ENCODE measurements at places on chromosomes 1 and 21.

- DNase-seq, result no peak
Observed at GRCh38 chr1:216890871-216891270, 167.6 kb upstream of the ESRRG start.

- no peak for DNase-seq
Observed at GRCh38 chr1:228292609-228292911, 84.7 kb downstream of the OBSCN start.

- DNase-seq, result no peak
Observed at GRCh38 chr21:36077758-36078157, 7.9 kb downstream of the CBR1 start.

GRCh38 chr21:14454016-14455009 lies 71.4 kb upstream of the HSPA13 start:
- peak; percentile 22 for DNase-seq

DNA sequence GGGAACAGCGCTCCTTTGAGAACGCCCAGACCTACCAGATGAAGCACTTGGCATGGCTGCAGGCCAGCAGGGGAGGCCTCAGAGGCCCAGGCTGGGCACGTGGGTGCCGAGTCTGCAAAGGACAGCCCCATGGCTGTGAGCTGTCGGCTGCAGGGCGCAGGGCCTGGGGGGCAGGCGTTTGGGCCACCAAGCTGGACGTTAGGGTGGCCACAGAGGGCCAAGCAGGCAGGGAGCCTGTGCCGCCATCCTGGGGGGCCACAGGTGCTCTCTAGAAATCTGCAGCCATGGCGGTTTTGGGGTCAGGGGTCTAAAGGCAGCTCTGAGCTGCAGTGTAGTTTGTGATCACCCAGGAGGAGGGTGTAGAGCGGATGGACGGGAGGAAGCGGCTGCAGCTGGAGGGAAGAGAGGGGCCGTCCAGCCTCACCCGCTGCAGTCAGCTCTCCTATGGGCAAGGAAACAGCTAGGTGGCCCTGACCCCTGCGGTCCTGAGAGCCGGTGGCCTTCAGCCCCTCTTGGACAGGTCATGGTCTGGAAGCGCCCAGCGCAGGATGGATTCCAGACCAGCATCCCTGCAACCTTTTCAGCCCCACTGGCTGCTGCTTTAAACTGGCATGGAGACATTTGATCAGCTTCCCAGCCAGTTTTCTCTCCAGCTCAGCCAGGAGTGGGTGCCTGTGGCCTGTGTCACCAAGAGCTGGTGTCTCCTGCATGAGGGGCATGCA lies 11.0 kb downstream of the IBA57 start:
- DNase-seq, result no peak

- no peak for DNase-seq
Observed at GRCh38 chr1:100710906-100711682, 8.4 kb upstream of the VCAM1 start.

DNA sequence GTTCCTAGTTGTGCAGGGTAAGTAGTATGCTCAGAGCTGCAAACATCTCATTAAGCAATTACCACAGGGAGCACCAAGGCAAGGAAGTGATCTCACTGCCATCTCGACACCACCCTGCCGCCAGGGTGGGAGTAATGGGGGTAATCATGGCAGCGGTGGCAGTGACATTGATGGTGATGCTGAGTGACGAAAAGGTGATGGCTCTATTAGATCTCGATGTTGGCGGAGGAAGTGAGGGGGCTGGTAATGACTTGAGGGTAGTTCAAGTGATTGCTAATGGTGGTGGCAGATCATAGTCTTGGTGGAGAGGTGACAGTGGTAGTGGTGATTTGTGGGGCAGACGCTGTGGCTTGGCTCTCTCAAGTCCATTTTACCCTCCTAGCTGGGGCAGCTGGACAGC lies 25.4 kb upstream of the TENT5B start:
- no peak for DNase-seq

DNA sequence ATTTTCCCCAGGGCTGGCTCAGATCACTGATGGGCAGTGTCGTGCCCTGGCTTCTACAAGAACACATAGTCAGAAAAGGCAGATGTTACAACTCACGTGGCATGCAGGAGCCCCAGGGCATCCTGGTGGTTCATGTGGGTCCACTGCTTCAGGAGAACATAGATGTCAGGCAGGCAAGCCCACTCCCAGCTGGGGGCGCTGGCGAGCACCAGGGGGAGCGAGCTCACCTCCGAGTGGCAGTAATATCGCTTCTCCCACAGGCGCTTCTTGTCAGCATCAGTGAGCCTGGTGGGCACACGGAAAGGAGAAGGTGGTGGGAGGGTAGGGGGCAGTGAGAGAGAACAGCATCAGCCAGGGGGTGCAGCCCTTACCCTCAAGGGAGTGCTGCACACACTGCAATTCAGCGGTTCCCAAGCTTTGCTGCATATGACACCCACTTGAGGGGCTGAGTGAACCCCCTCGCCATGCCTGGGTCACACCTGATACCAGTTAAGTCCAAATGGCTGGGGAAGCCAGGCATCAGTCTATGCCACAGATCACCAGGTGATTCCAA lies 34.3 kb upstream of the PPP1R15B start:
- peak; percentile 44 for DNase-seq

DNA sequence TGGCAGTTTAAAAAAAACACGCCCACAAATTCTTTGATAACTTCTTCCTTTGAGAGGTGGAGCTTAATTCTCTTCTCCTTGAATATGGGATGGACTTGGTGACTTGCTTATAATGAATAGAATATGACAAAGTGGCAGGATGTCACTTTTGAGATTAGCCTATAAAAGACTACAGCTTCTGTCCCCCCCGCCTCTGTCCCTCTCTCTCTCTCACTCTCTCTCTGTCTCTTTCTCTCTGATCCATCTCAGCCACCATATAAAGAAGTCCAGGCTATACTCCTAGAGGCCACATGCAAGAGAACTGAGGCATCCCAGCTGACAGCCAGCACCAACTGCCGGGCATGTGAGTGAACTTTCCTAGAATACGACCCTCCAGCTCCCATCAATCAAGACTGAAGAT lies 7.7 kb upstream of the DMBX1 start:
- no peak for DNase-seq

DNA sequence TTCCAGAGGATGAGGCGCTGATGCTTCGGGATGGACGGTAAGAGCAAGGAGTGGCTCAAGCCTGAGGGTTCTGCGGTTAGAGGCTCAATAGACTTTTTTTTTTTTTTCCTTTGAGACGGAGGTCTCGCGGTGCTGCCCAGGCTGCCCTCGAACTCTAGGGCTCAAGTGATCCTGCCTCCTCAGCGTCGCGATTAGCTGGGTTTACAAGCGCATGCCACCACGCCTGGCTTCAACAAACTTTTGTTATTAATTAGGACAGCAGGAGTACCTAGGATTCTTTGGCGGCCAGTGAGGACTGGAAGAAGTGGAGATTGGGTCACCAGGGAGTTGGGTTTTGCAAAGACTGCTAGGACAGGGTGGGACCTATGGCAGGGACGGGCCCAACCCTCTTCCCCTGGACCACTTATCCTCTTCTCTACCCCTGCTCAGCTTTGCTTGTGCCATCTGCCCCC lies 587 bp downstream of the SCNM1 start:
- no peak for DNase-seq

GRCh38 chr1:178496410-178497135 lies at the start of gene CLEC20A:
CLEC20A (minus strand) TSS chr1:178496964; CDS start chr1:178496939, 25 bp downstream.
- no peak for DNase-seq

- peak; percentile 33 for DNase-seq
Observed at GRCh38 chr1:199081739-199082138, 442.9 kb downstream of the PTPRC start.

- no peak for DNase-seq
Observed at GRCh38 chr21:35428001-35428320, 378.9 kb upstream of the RUNX1 start.

- no peak for DNase-seq
Observed at GRCh38 chr21:31913182-31913608, 40.4 kb downstream of the HUNK start.

DNA sequence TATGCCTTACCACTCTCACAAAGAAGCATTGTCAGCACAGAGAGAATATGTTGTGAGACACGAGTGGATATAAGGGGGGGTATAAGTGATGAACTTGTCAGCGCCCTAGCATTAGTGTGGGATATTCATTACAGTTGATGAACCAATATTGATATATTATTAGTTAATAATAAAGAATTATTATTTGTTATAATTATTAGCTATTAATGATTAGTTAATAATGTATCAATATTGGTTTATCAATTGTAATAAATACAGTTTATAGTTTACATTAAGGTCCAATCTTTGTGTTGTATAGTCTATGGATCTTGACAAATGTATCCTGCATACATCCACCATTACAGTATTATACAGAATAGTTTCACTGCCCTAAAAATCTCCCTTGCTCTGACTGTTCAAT lies 120.2 kb upstream of the NCAM2 start:
- no peak for DNase-seq

- DNase-seq, result no peak
Observed at GRCh38 chr1:226568975-226569741, 20.6 kb downstream of the STUM start.

GRCh38 chr1:72946903-72947499 lies 664.7 kb upstream of the NEGR1 start:
- DNase-seq, result no peak

DNA sequence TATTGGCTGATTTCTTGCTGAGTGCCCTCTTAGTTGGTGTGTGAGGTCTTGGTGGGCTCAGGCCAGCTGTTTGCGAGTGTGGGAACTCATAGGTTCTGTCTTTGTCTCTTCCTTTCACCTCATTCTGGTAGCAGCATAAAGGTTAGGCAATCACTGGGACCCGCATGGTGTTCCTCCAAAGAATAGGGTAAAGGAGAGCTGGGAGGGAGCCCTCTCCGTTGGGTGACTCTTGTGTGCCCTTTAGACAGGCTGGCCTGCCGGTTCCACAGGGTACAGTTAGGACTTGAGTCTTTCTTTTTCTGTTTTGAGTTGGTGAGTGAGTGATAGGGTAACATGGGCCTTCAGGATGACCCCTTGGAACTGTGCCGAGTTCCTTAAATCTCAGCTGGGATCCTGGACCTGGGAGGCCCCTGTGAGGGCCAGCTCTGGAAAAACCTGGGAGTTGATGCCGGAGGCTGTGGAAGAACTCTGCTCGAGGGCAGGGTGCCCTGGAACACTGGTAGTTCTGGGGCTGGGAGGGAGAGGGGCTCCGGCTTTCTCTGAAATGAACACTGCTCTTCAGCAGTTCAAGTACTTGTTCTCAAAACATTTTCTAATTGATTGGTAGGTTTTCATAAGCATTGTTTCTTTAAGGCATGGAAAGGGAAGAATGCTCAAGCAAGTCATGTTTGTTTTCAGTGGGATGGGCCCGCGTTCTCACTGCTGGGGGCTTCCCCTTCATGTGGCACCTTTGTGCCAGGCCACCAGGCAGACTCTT lies 2.1 kb upstream of the THAP3 start:
- DNase-seq, result no peak

- peak; percentile 84 for DNase-seq
Observed at GRCh38 chr1:161068306-161069234, 1.1 kb downstream of the ARHGAP30 start.

GRCh38 chr1:27292106-27292505 lies 29.9 kb upstream of the TMEM222 start:
- DNase-seq, result no peak

DNA sequence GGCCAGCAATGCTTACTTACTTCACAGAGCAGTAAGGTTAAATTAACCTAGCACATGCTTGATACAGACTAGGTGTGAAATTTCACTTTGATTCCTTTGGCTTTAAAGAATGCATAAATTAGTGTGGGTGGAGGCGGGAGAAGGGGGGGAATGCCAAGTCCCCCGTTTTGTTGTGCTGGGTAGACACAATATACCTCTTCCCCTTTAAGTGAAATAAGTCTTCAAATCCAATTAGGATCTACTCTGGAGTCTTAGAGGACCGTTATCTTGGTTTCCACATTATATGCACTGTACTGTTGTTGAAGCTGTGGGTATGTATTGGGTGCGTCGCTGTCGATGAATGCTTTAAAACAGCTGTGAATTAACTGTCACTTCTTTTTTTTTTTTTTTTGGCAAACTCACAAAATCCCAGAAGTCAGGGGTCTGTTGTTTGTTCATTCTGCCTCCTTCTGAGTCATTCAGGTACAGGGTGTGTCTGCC lies 1.6 kb upstream of the S1PR1 start:
- no peak for DNase-seq

GRCh38 chr21:16942703-16943102 lies 570.1 kb upstream of the CXADR start:
- no peak for DNase-seq

- no peak for DNase-seq
Observed at GRCh38 chr1:158035976-158036583, 42.6 kb downstream of the KIRREL1 start.

DNA sequence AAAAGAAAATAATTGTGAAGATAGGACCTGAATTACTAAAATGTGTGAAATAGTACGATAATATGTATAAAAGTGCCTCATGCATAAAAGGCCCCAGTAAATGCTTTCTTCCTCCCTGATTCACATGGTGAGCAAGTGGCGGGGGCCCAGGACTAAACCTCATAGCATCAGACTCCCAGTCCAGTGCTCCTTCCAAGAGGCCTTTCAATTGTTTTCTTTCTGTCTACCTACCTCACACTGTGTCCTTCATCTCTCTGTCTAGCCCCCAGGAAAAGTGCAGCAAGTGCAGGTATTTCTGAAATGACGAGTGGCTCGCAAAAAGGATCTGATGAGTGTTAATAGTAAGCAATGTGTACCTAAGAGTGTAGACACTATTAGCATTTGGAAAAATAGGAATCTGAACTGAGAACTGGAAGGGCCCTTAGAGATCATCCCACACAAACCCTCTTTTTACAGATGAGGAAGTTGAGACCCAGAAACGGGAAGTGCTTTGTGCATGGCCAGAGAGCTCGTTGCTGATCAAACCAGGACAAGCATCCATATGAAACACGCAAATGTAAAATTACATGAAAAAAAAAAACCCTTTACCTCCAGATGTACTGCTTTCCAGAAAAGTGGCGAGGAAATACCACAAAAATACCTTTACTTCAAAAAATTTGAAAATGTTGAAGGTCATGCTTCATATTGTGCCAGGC lies 118.2 kb upstream of the HOOK1 start:
- DNase-seq, result no peak

DNA sequence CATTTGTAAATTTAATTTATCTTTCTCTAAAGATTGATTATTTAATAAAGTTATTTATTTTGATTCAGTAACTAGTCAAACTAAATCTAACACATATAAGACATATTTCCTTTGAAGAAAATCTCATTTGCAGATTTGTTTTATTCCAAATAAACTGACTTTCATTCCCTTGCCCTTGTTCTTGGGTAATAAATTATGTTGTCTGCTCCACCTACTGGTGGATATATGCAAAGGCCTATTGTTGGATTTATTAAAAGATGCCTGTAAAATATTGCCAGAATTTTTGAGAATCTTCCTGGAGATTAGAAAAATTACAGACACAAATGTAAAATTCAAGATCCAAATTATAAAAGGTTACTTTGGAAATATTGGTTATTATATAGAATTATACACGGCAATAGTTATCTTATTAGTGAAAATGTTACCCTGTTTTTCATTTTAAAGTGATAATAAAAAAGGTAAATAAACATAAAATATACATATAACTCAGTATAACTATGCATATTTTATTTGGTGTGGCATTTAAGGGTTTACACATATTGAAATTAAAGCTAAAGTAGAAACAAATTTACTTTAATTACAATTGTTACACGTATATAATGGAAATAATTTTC lies 116.1 kb downstream of the SPATA17 start:
- DNase-seq, result peak; percentile 13

All from GM13977 (cell line).